T-cell (primary cell): ENCODE measurements at places on chromosomes 16 and 17.

- DNase-seq: no peak
These were observed 21.1 kb downstream of the HELZ start for GRCh38 chr17:67223924-67224323.

- no peak for DNase-seq
These were observed 1.8 kb upstream of the TELO2 start for GRCh38 chr16:1491327-1491726.

DNA sequence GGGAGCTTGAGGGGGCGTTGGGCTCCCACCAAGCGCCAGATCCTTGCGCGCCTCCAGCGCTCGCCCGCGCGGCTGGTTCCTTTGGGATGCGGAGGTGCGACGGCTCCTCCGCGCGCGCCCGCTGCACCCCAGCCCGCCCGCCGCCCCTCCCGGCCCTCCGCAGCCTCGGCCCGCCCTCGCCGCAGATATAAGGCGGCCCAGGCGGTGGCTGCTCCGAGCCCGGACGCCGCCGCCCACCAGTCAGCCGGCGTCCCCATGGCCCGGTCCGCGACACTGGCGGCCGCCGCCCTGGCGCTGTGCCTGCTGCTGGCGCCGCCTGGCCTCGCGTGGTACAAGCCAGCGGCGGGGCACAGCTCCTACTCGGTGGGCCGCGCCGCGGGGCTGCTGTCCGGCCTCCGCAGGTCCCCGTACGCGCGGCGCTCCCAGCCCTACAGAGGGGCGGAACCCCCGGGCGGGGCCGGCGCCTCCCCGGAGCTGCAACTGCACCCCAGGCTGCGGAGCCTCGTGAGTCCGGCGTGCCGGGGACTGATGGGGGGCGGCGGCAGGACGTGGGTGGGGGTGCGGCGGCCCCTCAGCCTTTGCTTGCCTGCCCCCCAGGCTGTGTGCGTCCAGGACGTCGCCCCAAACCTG lies at the start of gene NPB:
NPB (plus strand) TSS at position 216 of the 630 bp plus-strand sequence; CDS start at position 256, 40 bp downstream.
- DNase-seq: no peak

DNA sequence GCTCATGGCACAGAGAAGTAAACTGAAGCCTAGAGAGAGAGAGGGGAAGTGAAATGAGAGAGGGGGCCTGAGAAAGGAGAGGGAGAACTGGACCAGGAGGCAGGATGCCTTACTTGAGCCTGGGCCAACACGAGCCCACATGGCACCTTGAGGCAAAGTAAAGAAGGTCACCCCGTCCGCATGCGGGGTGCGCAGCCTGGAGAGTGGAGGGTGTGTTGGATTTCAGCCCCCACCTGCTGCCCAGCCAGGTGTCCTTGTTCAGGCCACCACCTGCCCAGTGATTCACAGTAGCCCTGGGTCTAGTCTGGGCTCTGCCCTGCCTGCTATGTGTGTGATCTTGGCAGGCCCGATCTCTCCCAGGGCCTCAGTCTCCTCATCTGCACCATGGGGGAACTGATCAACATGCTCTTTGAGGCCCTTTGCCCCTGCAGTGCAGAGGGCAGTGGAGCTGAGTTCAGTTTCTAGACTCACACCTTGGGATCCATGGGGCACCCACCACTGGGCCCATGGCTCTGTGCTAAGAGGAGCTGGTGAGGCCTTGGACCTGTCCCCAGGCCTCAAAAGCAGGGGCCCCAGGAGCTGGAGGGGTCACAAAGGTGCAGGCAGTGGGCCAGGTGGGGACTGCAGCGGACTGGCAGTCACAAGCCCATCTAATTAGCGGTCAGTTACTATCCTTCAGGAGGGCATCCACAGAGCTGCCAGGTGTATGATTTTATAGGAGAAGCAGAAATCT lies 9.8 kb upstream of the DRC7 start:
- DNase-seq: no peak

GRCh38 chr16:82832821-82833220 lies 206.1 kb downstream of the CDH13 start:
- DNase-seq: no peak

- no peak for DNase-seq
These were observed at the start of gene WSCD1 for GRCh38 chr17:6069539-6070429. Gene WSCD1, plus strand, starts transcription at chr17:6070379. Its CDS starts 10,280 bp downstream, at chr17:6080659.

- DNase-seq: no peak
These were observed 17.0 kb downstream of the PRCD start for GRCh38 chr17:76556765-76557367.

DNA sequence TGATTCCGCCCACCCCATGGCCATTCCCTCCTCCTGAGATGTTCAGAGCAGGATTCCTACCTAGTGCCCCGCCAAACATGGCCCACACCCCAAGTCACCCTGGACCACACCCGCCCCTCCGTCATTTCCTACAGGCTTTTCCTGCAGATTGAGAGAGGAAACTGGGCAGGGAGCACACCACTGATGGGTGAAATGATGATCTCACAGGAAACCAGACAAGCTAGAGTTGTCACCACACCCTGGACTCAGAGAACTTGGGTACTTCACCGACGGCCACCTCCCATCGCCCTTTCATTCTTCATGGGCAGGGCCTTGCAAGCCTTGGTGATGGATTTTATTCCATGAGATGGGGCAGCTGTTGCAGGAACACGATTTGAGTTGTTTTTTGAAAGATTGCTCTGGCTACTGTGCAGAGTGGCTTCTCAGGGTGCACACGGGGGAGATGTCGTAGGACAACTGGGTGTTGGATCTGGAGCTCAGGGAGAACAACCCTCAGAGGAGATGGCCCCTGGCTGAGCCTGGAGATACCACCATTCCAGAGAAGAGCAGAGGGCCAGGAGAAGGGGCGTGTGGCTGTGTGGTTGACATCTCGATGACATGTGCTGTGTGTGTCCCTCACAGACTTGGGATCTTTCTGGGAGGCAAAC lies 7.4 kb upstream of the B9D1 start:
- no peak for DNase-seq

- DNase-seq: peak; percentile 25
These were observed 56.1 kb downstream of the B9D1 start for GRCh38 chr17:19306160-19307111.

- no peak for DNase-seq
These were observed 11.6 kb downstream of the DDX42 start for GRCh38 chr17:63785556-63785955.

- DNase-seq: no peak
These were observed 20.5 kb downstream of the TCF25 start for GRCh38 chr16:89893642-89894548.

GRCh38 chr16:17382514-17382913 lies 88.2 kb downstream of the XYLT1 start:
- no peak for DNase-seq

DNA sequence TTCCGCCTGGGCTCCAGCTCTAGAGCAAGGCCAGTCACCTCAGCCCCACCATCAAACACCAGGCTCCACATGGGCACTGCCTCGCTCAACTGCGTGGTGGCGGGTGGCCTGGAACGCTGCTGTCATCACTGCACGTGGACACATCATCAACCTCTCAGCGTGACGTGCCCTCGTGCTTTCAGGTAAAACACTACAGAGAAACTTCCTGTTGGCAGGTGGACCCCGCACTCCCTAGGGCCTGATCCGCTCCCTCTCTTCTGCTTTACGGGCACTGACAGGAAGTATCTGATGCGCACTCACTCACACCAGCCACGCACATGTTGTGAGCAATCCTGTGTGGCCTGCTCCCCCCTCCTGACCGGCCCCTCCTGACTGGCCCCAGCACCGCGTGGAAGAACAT lies 87.4 kb downstream of the ANKRD11 start:
- peak; percentile 36 for DNase-seq

DNA sequence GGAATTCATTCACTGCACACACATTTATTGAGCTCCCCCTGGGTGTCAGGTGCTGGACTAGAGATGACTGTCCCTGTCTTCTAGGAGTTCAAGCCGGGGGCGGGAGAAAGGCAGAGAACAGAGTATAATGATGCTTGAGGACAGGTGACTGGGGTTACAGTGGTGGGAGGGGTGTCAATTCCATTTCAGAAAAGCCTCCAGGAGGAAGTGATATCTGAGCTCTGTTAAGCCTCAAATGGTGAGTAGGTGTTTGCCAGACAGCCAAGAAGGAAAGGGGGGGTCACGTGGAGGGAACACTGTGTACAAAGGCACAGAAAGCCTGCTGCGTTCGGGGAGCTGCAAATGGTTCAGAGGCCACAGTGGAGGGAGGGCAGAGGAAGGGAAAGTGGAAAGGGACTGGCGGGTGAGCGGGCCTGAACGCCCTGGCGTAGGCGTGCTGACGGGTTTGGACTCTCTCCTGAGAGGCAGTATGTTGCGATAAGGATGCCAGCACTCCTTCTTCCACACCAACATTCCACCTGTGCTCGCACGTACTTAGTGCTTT lies 9.7 kb upstream of the NXPH3 start:
- DNase-seq: no peak

GRCh38 chr16:81277541-81278080 lies 37.2 kb upstream of the GAN start:
- no peak for DNase-seq

GRCh38 chr16:54987081-54987480 lies 56.4 kb downstream of the IRX5 start:
- no peak for DNase-seq

- DNase-seq: no peak
These were observed 23.0 kb downstream of the VAC14 start for GRCh38 chr16:70777973-70778406.

DNA sequence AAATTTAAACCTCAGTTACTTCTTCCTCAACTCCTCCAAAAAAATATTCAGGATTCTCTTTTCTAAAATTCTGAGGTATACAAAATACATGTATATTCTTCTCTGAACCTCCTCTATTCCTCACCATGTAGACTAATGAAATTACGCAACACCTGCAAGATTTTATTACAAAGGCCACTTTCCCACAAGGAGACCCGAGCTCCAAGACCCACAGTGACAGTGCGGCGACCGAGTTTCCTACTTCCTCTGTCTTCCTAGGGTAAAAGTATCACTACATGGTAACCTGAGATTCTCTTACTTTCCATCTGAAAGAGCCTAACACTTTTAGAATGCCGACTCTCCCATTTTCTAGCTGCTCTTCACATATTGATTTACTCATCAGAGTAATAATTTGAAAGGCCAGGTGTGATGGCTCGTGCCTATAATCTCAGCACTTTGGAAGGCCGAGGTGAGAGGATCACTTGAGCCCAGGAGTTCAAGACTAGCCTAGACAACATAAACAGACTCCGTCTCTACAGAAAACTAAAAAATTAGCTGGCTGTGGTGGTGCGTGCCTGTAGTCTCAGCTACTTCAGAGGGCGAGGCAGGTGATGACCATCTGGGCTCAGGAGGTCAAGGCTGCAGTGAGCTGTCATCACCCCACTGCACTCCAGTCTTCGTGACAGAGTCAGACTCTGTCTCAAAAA lies 35.7 kb downstream of the CYTH1 start:
- DNase-seq: no peak

DNA sequence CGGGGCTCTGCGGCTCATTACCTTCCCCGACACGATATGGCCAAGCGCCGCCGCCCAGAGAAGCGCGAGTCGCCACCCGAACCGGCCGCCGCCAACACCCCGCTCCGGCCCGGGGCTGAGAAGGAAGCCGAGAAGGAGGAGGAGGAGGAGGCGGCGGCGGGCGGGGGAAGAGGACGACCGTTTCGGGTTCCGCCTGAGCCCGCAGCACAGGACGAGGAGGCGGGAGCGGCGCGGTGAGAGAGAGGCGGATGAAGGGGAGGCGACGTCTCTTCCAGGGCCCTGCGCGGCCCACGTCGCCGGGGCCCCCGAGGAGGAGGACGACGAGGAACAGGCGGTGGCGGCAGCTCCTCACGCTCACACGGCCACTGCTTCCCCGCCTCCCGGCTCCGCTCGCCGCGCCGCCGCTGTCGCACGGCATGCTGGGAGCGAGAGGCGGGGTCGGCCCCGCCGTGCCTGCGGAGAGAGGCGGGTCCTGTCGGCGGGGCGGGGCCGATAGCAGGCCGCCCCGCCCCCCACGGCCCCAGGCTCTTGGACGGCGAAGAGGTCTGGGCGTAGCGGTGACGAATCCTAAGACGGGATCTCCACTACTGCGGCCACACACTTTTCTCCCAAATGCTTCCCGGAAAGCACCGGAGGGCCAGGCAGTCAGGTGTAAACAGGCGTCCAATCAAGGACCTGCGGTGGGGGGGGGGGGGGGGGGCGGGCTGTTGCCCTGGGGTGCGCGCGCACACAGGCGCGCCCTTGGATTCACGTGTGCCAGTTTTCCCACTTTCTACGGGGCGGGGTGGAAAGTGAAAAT lies 97.3 kb upstream of the METTL9 start:
- peak; percentile 86 for DNase-seq

DNA sequence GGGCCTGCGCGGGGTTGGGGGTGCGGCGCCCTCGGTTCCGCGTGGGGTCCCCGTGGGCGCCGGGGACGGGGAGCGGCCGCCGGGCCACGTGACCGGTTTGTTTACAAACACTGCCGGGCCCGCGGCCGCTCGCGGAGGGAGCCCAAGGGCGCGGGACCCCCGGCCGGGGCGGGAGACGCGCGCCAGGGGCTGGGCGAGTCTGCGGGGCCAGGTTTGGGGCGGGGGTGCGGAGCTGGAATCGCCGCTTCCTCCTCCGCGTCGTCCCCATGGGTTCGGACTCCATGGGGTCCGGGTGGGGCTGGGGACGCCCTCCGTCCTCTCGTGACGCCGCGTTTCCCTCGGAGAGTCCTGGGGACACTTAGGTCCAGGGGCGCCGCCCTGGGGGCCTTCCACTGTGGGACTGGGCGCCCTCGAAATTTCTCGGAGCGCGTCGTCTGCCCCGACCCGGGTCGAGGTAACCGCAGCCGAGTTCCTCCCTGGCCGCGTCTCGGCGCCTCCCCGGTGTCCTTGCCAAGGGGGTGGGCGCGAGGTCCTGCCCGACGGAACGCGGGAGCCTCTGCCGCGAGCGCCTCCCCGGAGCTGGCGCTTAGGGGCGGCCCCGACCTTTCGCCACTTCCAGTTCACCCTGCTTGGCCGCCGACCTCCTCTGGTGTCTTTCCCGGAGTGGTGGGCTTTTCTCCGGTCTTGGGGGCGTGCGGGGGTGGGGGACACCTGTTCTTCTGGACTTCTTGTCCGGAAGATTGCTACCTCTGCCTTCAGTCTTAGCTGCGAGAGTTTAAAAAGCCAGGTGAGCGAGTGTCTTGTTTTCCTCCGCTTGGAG lies 684 bp downstream of the YPEL2 start:
- DNase-seq: no peak

DNA sequence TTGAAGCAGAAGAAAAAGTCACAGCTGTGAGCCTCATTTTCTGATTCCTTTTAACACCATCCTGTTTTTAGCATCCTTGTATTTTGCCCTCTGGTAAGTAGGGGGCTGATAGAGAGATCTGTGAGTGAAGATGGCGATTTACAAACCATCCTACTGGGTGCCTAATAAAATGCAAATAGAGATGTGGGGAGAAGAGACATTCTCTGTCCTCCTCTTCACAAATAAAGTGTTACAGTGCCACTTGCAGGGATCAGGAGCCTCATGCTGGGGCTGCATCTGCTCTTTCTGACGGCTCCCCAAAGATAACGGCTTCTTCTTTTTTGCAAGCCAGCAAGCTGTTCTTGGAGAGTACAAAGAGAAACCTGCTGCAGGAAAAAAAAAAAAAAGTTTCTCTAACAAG lies 418.6 kb downstream of the TOX3 start:
- DNase-seq: no peak

GRCh38 chr17:40015005-40015997 lies at the start of gene CSF3:
Gene CSF3, plus strand, starts transcription at chr17:40015440. Its CDS starts 35 bp downstream, at chr17:40015475.
- DNase-seq: no peak

- no peak for DNase-seq
These were observed 37.5 kb upstream of the WSB1 start for GRCh38 chr17:27256225-27257030.

- no peak for DNase-seq
These were observed 95.8 kb downstream of the TBC1D16 start for GRCh38 chr17:79939755-79940458.

- DNase-seq: no peak
These were observed 37.7 kb downstream of the NLRC5 start for GRCh38 chr16:57027067-57027466.

- no peak for DNase-seq
These were observed 24.1 kb downstream of the MYH10 start for GRCh38 chr17:8606401-8606800.

GRCh38 chr16:70743791-70744190 lies 57.2 kb downstream of the VAC14 start:
- no peak for DNase-seq
